ENCODE measurements at places on chromosomes 5 and 9. TPM values are rescaled to one million over a fixed set of nuclear protein-coding genes. Genes with fewer than 3 reads are reported as not detected.

Gene MEIKIN
- total RNA-seq: not detected

Gene ASPN
- not detected for total RNA-seq

Gene SH2D3C
- total RNA-seq: 77.5 TPM

Gene MSH3
- 20.1 TPM for total RNA-seq

Gene GDA
- total RNA-seq: not detected

Gene SLC25A48
- total RNA-seq: not detected

Gene KIF20A
- 70.1 TPM for total RNA-seq

Gene NTNG2
- 4.8 TPM for total RNA-seq

Gene FLT4
- total RNA-seq: 0.90 TPM

Gene TRAPPC13
- total RNA-seq: 22.2 TPM

Gene FRMPD1
- total RNA-seq: not detected

Gene PARP8
- 80.0 TPM for total RNA-seq

All from activated CD8-positive, alpha-beta T cell treated with anti-CD3 and anti-CD28 coated beads, Interleukin-2, amount 10 ng/mL, durations not matched to agents 7 days and 5 days (primary cell).